ENCODE measurements at places on chromosomes 3 and 15. TPM values are rescaled to one million over a fixed set of nuclear protein-coding genes. Genes with fewer than 3 reads are reported as not detected.

RTP1 gene
- not detected for total RNA-seq

DUOXA1 gene
- total RNA-seq, result not detected

HRH1 gene
- total RNA-seq, result not detected

APBA2 gene
- total RNA-seq, result 19.4 TPM

UQCRC1 gene
- total RNA-seq, result 211 TPM

A4GNT gene
- not detected for total RNA-seq

SV2B gene
- not detected for total RNA-seq

CP gene
- total RNA-seq, result not detected

PLSCR2 gene
- total RNA-seq, result not detected

CNTN3 gene
- not detected for total RNA-seq
